Adrenal gland (tissue), 19 donors: ENCODE measurements at places on chromosomes 5 and 9.
A peak's percentile ranks its signal among the peaks of the same experiment; 100 is the strongest.

- DNase-seq = peak; percentile 80
Observed at GRCh38 chr5:14440582-14441431, 140.8 kb upstream of the OTULINL start.

- DNase-seq = no peak
Observed at GRCh38 chr5:73155271-73156222, 17.4 kb upstream of the TMEM174 start.

- peak; percentile 71 for DNase-seq
Observed at GRCh38 chr5:137192293-137192743, 306.8 kb downstream of the SPOCK1 start.

- peak; percentile 72 for DNase-seq
Observed at GRCh38 chr5:170183816-170184687, 48.7 kb upstream of the C5orf58 start.

GRCh38 chr5:83711982-83712601 is 8.6 kb downstream of the HAPLN1 start:
- peak; percentile 33 for DNase-seq

DNA sequence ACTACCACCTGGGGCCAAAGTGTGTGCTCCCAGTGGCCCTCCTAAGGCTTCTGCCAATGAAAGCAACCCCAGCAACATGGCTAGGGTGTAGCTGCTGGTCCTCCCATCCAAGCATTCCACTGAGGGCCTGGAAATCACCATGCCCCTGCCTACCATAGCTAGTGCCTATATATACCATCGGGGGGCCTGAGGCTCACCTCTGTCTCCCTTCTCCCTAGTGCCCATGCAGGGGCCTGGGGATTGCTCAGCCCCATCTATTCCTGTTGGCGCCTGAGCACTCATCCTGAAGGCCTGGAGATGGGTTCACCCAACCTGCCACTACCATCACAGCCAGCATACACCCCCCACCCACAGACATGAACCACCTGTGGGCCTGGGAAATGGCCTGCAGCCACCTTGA is 367.3 kb downstream of the RAB3C start:
- no peak for DNase-seq

DNA sequence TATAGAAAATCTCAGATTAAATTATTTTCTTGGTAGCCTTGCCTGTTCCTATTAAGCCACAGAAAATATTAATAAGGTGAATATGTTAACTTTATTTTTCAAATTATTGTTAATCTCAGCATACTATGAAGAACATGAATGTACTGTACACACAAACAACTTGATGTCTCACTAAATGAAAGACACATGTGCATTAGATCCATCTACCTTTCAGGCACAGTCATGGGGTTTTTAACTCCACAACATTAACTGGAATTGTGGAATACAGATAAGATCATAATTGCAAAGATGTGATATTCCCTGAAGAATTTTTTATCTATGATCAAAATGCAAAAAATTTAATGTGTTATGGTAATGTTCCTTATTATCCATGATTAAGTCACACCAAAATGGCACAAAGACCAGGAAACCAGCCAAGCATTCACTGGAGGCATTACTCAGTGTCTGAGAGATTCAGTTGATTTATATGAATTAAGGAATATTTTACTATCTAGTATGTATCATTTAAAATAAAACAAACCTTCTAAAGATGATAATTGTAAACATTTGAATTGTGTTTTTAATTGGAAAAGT is 150.0 kb upstream of the VCAN start:
- DNase-seq = no peak
